ENCODE measurements at places on chromosomes 11 and 22. TPM values are rescaled to one million over a fixed set of nuclear protein-coding genes. Genes with fewer than 3 reads are reported as not detected.

DNA sequence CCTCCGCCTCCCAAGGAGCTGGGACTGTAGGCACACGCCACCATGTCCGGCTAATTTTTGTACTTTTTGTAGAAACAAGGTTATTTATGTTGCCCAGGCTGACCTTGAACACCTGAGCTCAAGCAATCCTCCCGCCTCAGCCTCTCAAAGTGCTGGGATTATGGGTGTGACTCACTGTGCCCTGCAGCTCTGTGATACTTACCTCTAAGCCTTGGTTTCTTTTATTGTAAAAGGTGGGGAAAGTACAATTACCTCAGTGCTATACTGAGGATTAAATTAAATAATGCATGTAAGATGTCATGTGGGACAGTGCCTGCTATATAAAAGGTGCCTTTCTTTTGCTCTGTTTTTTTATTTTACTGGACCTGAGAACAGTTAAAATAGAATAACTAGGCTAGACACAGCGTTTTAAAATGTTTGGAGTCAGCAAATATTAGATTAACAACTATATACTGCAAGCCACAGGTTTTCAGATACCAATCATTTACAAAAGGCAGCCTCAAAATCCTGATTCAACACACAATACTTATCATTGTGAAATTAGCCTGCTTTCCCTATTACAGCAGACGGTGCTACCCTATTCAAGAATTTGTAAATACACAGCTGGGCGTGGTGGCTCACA lies 30.0 kb downstream of the PRR14L start:
- no peak overlapping the region for H3K4me3 ChIP-seq
- no peak for DNase-seq
- H3K27me3 ChIP-seq = no peaks in the 10 kb centered on the region
- no peak overlapping the region for H3K27ac ChIP-seq

SCGB1A1 gene
- total RNA-seq = not detected

- DNase-seq = no peak
- peaks cover 15% of the 10 kb centered on the region for H3K36me3 ChIP-seq
- H3K27me3 ChIP-seq = no peaks in the 10 kb centered on the region
- H3K4me1 ChIP-seq = peaks cover 8% of the 10 kb centered on the region
- no peak overlapping the region for H3K27ac ChIP-seq
These were observed 2.3 kb downstream of the HRAS start for GRCh38 chr11:532986-533585.

- H3K4me1 ChIP-seq = no peaks in the 10 kb centered on the region
- DNase-seq = no peak
- no peak overlapping the region for H3K4me3 ChIP-seq
- no peaks in the 10 kb centered on the region for H3K27me3 ChIP-seq
- H3K36me3 ChIP-seq = no peaks in the 10 kb centered on the region
- H3K27ac ChIP-seq = no peak overlapping the region
These were observed 539.6 kb upstream of the CADM1 start for GRCh38 chr11:116043857-116044256.

- H3K36me3 ChIP-seq = no peaks in the 10 kb centered on the region
- no peak overlapping the region for H3K27ac ChIP-seq
- H3K27me3 ChIP-seq = no peaks in the 10 kb centered on the region
- DNase-seq = no peak
- no peaks in the 10 kb centered on the region for H3K4me1 ChIP-seq
These were observed 15.1 kb downstream of the JHY start for GRCh38 chr11:122897606-122898210.

GRCh38 chr22:43889860-43890253 lies 2.0 kb downstream of the PNPLA5 start:
- no peak overlapping the region for H3K27ac ChIP-seq
- H3K4me3 ChIP-seq = no peak overlapping the region
- DNase-seq = no peak
- H3K4me1 ChIP-seq = peaks cover 4% of the 10 kb centered on the region
- no peaks in the 10 kb centered on the region for H3K27me3 ChIP-seq

APOA5 gene
- total RNA-seq = 0.15 TPM

GRCh38 chr11:33016654-33017053 lies 976 bp downstream of the DEPDC7 start:
- peak overlapping the region; percentile 49 for H3K4me3 ChIP-seq
- no peak for DNase-seq
- peaks cover 3% of the 10 kb centered on the region for H3K4me1 ChIP-seq
- H3K36me3 ChIP-seq = no peaks in the 10 kb centered on the region
- no peak overlapping the region for H3K27ac ChIP-seq

CFAP68 gene
- 21.4 TPM for total RNA-seq

- H3K36me3 ChIP-seq = no peaks in the 10 kb centered on the region
- H3K27me3 ChIP-seq = peaks cover 19% of the 10 kb centered on the region
- no peak for DNase-seq
- no peak overlapping the region for H3K27ac ChIP-seq
- peaks cover 7% of the 10 kb centered on the region for H3K4me1 ChIP-seq
These were observed 1.6 kb downstream of the APLP2 start for GRCh38 chr11:130071211-130071712.

TREH gene
- total RNA-seq = not detected

OVCH2 gene
- 0.78 TPM for total RNA-seq
